ENCODE measurements at places on chromosomes 11 and 22. TPM values are rescaled to one million over a fixed set of nuclear protein-coding genes. Genes with fewer than 3 reads are reported as not detected.

The GAL gene
- 16.5 TPM for total RNA-seq

The ZC3H12C gene
- 13.5 TPM for total RNA-seq

The PGA5 gene
- not detected for total RNA-seq

The DGKZ gene
- 104 TPM for total RNA-seq

The SEZ6L gene
- not detected for total RNA-seq

The IGLL1 gene
- not detected for total RNA-seq

The MAJIN gene
- not detected for total RNA-seq

The SLC16A8 gene
- not detected for total RNA-seq

The GGT1 gene
- 2.6 TPM for total RNA-seq

The NEFH gene
- total RNA-seq: 0.08 TPM

The PAK1 gene
- total RNA-seq: 38.2 TPM

The HBB gene
- total RNA-seq: 0.72 TPM

The UBQLNL gene
- 0.72 TPM for total RNA-seq

The C1QTNF4 gene
- not detected for total RNA-seq

The OR4A16 gene
- not detected for total RNA-seq

The TRIM49D2 gene
- total RNA-seq: not detected

The MFRP gene
- not detected for total RNA-seq

The ISX gene
- total RNA-seq: not detected

The KRTAP5-10 gene
- not detected for total RNA-seq

The SRSF8 gene
- 40.6 TPM for total RNA-seq

The OR51B2 gene
- not detected for total RNA-seq

The FAT3 gene
- total RNA-seq: 0.33 TPM

The DRD4 gene
- total RNA-seq: 0.95 TPM

The PAX6 gene
- 0.49 TPM for total RNA-seq

The CTSF gene
- 28.7 TPM for total RNA-seq

The GAL3ST1 gene
- total RNA-seq: 1.1 TPM

Measured in Panc1 (cell line).